Activated effector memory CD4-positive, alpha-beta T cell treated with Interleukin-2 at 50 U/mL for 16 hours (primary cell): ENCODE measurements at places on chromosomes 6 and 20.
A peak's percentile ranks its signal among the peaks of the same experiment; 100 is the strongest.

DNA sequence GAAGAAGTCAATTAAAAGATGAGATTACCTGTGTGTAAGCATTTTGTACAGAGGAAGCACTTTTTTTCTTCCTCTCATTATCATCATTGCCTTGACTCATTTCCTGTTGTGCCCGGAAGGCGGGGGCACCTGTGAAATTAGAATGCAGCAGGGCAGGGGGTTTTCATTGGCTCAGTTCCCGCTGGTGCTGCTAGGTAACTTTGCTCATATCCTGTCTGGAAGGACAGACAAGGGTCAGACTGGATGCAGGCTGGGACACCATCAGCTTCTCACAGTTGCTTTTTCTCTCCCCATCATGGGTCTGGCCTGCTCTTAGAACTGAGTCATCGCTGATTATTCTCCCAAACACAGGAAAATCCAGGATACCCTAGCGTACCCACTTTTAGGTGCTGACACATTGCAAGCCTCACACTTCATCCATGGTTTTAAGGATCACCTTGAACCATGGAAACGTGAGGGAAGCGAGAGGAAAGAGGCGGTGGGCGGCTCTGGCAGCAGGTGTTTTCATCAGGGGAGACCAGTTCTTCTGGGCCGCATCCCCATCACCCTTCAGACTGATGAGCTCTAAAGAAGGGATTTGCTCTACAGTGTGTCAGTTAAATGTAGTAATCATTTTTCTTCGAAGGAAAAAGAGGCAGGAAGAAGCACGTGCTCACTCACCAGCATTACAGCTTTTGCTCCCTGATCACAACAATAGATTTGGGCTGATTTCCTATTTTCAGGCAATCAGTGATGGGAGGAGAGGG lies 195.7 kb upstream of the SASH1 start:
- DNase-seq = peak; percentile 8

- no peak for DNase-seq
These were observed 5.5 kb downstream of the SIGLEC1 start for GRCh38 chr20:3706774-3707507.

DNA sequence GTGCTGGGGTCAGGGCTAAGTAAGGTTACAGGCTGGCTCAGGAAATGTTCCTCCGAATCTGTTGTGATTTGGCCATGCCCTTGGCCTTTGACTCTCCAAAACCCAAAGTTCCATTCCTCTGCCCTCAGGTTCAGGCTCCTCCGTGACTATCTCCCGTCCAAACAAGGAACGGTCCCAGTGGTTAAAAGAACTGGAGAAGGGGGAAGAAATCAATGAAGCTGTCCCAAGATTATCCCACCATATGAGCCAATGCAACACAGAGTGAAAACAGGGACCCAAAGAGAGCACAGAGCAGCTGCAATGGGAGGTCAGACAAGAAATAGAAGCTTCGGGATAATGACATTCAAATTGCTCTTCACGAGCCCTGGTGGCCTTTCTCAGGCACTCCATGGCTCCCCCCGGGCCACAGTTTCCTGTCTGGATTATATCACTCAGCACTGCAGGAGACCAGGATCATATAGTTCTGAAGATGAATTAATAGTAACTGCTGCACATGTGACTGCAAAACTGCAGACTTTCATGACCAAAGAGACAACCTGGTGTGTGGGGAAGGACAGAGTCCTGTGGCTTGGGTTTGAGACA lies 211.3 kb downstream of the ZNF217 start:
- DNase-seq = no peak

GRCh38 chr6:91330896-91331295 lies 744.0 kb upstream of the MAP3K7 start:
- no peak for DNase-seq

DNA sequence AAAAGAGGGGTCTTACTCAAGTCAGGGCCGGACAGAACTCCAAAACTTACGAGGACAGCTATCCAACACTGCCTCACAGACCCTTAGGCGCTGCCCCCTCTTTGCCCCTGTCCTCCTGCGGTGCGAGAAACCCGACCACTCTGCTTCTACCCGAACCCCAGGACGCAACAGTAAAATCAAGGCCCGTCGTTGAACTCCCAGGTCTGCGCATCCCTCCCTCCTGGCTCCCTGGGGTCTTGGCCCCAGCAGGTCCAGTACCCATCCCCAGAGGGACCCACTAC lies 6.4 kb downstream of the OLIG3 start:
- no peak for DNase-seq

DNA sequence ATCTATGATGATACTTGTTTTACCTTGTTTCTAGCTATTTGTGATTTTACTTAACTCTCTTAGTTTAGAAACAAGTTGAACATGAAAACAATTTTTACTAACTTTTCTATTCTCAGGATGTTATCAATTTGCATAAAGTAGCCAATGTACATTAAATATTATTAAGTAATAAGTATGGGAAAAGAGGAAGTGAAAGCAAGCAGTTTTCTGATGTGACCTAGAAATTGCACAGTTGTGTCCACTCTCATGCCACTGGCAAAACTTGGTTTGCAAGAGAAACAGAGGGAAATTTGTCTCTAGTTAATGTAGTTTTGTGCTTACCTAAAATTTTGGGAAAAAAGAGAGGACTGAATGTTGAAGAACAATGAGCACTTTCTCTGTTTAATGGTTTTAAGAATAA lies 19.2 kb upstream of the TSPYL1 start:
- no peak for DNase-seq

- DNase-seq = no peak
These were observed 110.1 kb upstream of the GPR6 start for GRCh38 chr6:109867970-109868358.

- no peak for DNase-seq
These were observed 301.8 kb downstream of the FOXC1 start for GRCh38 chr6:1911474-1911873.

- DNase-seq = no peak
These were observed 547.5 kb upstream of the ADGRB3 start for GRCh38 chr6:68087399-68088133.

DNA sequence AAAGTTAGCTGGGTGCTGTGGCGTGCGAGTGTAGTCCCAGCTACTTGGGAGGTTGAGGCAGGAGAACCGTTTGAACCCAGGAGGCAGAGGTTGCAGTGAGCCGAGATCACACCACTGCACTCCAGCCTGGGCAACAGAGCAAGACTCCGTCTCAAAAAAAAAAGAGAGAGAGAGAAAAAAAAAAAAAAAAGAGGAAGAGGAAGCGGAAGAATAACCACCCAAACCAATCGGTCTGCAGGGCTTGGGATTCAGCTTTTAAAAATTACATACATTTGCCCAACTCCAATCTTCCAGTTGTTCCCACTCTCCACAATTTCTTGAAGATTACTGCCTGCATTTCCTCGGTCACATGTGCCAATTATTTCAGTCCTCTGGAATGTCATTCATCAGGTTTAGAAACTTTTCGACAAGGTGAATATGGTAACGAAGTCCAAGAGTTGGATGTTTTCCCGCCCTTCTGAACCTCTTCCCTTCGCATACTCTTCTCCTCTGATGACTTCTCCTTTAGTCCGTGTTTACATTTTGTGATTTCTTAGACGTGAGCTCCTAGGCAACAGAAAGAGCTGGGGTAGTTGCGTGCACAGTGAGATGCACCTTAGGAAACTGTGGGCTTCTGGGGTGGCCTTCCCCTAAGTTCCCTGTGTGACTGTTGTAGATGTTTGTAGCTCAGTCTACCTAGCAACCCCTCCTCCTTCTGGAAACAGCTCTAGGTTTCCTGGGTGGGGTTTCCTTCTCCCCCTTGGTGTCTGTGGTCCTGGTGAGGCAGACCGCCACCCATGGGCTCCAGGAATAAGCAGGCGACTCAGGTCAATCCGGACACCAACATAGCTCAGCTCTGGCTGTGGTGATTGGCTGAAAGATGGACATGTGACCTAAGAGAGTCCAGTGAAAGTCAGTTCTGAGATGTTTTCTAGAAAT lies 63.0 kb upstream of the NCOA3 start:
- DNase-seq = no peak

DNA sequence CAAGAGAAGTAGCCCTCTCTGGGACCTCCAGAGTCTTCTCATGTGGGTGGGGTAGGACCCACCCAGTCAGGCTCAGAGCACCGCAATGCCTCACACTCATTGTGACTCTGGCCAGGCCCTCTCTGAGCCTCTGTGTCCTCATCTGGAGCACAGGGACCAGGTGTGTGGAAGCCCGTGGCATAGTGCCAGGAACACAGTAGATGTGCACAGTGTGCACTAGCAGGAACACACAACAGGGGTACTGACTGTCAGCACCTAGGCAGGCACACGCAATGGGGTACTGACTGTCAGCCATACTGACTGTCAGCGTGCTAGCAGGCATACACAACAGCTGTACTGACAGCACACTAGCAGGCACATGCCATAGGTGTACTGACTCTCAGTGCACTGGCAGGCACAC lies 2.0 kb upstream of the STMN3 start:
- no peak for DNase-seq

- DNase-seq = no peak
These were observed 251.1 kb upstream of the RAB32 start for GRCh38 chr6:146292506-146292905.
